ENCODE measurements at places on chromosomes 5 and 9. TPM values are rescaled to one million over a fixed set of nuclear protein-coding genes. Genes with fewer than 3 reads are reported as not detected.

PCBD2 gene
- 11.5 TPM for total RNA-seq

ADRA1B gene
- total RNA-seq: not detected

AGXT2 gene
- not detected for total RNA-seq

TRIM7 gene
- 2.2 TPM for total RNA-seq

ZNF658 gene
- 3.8 TPM for total RNA-seq

SH3RF2 gene
- total RNA-seq: not detected

C9orf85 gene
- 12.3 TPM for total RNA-seq

IL13 gene
- 65.3 TPM for total RNA-seq

IRX4 gene
- not detected for total RNA-seq

ENG gene
- total RNA-seq: 18.9 TPM

CMBL gene
- 3.8 TPM for total RNA-seq

MLANA gene
- total RNA-seq: not detected

PTGR1 gene
- 0.96 TPM for total RNA-seq

GLE1 gene
- total RNA-seq: 48.7 TPM

IL9 gene
- 13.0 TPM for total RNA-seq

ZBED3 gene
- 1.3 TPM for total RNA-seq

LVRN gene
- not detected for total RNA-seq

PDE6A gene
- not detected for total RNA-seq
